ENCODE measurements at places on chromosomes 13 and 19.

GRCh38 chr19:44749994-44750393, 1.5 kb downstream of the BCL3 start:
- no peak for DNase-seq

DNA sequence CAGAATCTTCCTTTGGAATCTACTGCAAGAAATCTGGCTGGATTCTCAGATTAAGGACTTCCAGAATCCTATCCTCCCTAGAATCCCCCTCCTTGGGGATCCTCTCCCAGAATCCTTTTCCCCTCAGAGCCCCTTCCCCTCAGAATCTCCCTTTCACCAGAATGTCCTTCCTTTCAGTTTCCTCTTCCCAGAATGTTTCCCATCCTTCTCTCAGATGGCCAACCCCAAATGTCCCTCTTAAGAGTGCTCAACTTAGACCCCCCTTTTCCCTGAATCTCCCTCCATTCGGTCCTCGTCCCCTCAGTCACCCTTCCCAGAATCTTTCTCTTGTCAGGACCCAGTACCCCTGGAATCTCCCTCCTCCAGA, 584 bp upstream of the RPS16 start:
- DNase-seq: no peak

GRCh38 chr19:48745208-48745995, 1.3 kb downstream of the IZUMO1 start:
- DNase-seq: no peak

DNA sequence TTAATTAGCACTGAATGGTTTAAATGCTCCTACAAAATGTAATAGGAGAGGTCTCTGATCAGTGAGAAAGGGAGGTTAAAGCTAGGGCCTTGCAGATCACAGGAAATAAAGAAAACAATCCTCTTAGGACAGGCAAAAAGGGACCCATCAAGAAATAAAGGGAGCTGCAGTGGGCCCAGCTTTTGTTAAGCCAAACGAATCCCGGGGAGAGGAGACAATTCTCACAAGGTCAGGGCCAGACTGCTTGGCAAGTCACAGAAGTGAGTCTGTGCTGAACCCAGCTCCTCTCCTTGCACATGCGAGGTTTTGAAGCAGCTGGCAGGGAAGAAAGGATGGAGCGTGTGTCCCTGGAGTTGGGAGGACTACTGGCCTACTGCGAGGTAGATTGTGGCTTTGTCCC, 285.8 kb downstream of the COG6 start:
- no peak for DNase-seq

- no peak for DNase-seq
These were observed 119.7 kb downstream of the COL4A2 start for GRCh38 chr13:110426735-110427134.

- no peak for DNase-seq
These were observed 34.3 kb downstream of the POU4F1 start for GRCh38 chr13:78569029-78569428.

GRCh38 chr13:50584856-50585580, 258.5 kb downstream of the DLEU7 start:
- DNase-seq: no peak

GRCh38 chr13:74646091-74646490, 511.9 kb upstream of the KLF12 start:
- DNase-seq: no peak

GRCh38 chr13:107035778-107036177, 467.8 kb upstream of the ARGLU1 start:
- no peak for DNase-seq

DNA sequence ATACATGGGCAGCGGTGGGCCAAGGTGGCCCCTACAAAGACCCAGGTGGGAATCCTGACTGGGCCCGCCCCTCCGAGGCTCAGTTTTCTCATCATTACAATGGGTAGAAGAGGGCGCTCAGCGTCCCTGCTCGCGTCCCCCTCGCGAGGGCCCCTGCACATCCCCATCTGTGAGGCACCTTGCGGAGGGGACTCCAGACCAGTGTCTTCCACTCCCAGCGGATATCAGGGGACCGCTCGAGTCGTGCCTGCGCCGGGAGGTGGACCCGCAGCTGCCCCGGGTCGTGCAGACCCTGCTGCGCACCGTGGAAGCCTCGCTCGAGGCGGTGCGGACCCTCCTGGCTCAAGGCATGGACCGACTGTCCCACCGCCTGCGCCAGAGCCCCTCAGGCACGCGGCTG, 15.3 kb upstream of the COLGALT1 start:
- DNase-seq: no peak

DNA sequence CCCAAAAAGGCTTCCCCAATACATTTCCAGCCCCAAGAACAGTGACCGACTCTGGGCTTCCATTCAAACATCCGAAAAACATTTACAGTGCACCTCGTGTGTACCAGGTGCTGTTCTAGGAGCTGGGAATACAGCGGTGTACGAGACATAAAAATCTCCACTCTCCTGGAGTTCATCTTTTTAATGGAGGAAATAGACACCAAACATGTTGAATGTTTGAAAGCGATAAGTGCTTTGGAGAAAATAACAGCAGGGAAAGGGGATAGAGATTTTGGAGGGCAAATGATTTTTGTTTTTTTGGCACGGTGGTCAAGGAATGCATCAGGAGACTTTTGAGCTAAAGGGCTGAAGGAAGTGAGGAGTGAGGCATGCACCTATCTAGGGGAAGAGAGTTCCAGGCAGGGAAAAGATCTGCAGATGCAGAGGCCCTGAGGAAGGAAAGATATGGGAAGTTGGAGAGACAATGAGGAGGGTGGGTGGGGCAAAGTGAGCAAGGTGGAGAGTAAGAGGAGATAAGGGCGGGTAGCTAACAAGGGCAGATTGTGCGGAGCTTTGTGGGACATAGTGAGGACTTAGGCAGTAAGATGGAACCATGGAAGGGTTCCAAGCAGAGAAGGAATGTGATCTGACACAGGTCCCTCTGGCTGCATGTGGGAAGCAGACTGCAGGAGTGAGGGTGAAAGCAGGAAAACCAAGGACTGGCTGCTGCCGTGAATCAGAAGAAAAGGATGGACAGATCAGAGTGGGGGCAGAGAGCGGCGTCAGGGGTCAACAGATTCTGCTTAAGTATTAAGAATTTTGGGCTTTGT, 703 bp upstream of the FBL start:
- no peak for DNase-seq

- peak; percentile 84 for DNase-seq
These were observed 2.6 kb upstream of the KLK15 start for GRCh38 chr19:50835785-50836542.
